ENCODE measurements at places on chromosomes 1 and 21.
A peak's percentile ranks its signal among the peaks of the same experiment; 100 is the strongest.

DNA sequence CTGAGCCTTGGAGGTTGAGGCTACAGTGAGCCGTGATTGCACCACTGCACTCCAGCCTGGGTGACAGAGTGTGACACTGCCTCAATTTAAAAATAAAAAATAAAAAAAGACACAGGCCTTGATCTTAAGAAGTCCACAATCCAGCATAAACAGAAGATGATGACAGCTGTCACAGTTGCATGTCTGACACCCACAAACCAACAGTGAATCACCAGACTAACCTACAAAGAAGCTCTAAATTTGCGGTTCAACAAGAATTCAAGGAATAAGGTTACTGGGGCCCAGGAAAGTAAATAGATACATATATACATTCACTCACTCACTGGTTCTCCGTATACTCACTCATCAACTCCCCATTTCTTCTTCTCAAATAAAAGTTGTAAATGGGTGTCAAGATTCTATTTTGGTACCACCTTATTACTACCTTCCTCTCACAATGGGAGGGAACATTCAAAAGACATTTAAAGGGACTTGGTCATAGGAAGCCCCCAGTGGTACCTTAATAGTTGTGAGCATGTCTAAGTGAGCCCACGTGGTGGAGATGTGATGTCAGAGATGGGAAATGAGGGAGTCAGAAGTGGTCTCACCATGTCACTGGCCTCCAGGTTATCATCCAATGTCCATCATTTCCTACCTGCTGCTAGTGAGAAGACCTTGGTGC is 66.9 kb upstream of the PRDX6 start:
- DNase-seq: no peak

GRCh38 chr1:201732351-201732750 is 96.6 kb upstream of the IPO9 start:
- no peak for DNase-seq

DNA sequence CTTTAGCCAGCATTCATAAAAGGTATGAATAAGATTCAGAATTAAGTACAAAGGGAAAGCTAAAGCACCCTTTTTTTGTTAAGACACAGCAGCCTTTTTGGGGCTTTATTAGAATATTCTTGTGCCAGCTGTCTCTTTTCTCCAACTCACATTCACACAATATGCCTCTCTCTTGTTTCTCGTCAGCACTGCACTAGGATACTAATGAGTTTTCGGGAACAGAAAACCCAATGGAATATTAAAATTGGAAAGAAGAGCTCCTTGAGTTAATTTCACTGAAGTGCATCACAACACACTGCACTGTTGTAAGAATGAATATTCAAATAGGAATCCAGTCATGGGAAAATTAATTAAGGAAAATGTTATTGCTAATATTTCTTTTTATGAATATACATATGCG is 410.4 kb upstream of the BEND5 start:
- no peak for DNase-seq

DNA sequence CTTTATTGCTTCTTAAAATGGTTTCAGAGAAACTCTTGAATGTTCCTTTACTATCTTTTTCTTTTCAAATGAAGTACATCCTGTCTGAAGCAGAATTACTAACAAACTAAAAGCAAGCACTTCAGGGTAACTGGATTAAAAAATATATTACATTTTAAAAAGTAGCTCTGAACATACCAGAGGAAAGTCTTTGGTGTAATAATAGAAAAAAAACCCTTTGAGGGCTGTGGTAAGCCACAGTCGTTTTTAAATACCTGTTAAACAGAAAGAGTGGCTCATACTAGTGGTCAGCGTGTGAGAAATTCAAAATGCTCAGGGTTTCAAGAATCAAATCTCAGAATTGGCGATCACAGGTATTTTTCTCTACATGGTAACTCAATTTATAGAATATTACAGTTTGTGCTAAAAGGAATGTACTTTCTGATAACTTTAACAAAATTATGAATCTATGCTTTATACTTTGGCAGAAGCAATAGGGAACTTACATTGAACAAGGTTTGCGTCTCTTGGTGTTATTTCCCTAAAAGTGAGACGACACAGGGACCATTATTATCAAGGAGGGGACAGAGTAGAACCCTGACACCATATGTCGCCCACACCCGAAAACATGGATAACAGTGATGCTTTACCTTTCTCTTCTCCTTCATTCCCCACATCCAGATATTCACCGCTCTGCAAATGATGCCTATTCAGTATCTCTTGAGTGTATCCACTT is 97.0 kb upstream of the DPH5 start:
- DNase-seq: no peak

GRCh38 chr1:23784846-23785245 is 6.1 kb upstream of the LYPLA2 start:
- no peak for DNase-seq

GRCh38 chr21:41196993-41197392 is 29.0 kb downstream of the BACE2 start:
- DNase-seq: no peak

DNA sequence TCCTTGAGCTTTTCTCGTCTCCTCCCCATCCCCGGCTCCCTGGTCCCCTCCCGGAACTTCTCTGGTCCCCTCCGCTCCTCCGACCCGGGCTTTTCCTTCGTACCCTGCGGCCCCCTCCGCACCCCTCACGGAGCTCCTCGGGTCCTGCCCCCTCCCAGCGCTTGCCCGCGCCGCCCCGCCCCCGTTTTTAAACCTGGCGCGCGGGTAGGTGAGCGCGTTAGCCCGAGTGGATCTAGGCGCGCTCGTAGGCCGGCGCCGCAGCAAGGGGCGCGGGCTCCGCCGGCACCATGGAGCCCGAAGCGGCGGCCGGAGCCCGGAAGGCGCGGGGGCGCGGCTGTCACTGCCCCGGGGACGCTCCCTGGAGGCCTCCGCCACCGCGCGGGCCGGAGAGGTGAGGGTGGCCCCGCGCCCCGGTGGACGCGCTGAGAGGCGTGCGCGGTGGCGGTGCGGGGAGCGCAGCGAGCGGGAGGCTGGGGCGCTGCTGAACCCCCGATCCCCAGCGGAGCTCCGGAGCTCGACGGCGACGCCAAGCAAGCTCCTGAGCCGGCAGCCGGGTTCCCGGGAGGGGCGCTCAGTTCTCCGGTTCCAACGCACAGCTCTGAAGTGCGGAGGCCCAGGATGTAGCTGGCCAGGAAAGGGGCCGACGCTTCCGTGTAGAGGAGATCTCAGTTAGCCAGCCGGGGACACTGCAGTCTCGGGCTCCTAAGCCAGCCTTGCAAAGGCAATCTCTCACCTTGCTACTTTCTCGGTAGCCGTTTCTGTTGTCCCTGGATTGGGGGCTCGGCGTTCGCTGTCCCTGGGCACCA is at the start of gene RIPPLY3:
TSS of gene RIPPLY3 (plus strand) at position 217 of the 806 bp plus-strand sequence. CDS start at position 288, 71 bp downstream.
- DNase-seq: peak; percentile 27

DNA sequence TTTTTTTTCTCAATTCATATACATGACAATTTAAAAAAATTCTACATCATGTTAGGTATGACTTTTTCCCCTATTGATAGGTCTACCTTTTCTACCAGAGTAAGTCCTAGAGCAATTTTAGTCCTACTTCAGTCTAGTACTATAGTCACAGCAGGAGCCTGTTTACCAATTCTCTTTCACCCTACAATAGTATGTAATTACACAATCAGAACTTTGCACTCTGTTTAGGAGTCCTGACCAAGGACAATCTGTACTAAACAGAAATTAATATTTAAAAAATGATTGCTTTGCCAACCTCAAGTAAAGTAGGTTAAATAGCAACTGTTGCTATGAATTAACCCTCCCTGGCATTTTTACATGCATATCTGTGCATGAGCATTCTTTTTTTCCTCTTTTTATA is 810 bp upstream of the CYP4A11 start:
- DNase-seq: no peak

DNA sequence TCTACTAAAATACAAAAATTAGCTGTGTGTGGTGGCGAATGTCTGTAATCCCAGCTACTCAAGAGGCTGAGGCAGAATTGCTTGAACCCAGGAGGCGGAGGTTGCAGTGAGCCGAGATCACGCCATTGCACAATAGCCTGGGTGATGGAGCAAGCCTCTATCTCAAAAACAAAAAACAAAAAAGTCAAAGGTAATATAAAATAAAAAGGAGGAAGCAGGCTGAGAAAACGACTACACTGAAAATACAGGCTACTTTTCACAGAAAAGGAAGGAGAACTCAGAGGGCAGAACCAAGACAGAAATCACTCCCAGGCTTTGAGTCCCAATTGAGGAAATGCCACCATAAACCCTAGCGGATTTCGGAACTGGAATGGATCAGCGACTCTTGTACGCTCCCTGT is 5.9 kb upstream of the A3GALT2 start:
- DNase-seq: no peak

- DNase-seq: peak; percentile 30
Observed at GRCh38 chr1:154863315-154864174, 6.5 kb downstream of the KCNN3 start.

DNA sequence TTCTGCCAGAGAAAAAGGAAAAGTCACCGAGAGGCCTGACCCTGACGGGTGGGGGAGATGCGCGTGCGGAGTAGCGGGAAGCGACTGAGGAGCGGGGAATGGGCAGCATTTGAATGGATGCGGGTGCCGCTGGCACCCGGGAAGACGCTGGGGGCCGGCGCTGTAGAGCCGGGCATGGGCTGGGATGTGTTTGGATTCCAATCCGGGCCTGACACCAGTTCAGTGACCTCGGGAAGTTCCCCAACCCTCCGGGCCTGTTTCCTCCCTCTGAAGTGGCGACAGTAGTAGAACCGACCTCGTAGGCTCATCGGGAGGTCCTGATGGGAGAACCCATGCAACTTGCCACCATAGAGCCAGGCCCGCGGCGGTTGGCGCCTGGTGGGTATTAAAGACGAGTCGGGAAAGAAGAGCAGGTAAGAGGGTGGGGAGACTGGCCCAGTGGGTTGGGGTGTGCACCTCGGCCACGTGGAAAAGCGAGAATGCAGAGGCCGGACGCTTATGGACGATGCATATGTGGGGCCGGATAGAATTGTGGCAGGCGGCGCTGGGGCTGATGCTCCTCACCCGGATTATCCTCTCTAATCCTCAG is 642 bp upstream of the SLC16A1 start:
- peak; percentile 41 for DNase-seq

DNA sequence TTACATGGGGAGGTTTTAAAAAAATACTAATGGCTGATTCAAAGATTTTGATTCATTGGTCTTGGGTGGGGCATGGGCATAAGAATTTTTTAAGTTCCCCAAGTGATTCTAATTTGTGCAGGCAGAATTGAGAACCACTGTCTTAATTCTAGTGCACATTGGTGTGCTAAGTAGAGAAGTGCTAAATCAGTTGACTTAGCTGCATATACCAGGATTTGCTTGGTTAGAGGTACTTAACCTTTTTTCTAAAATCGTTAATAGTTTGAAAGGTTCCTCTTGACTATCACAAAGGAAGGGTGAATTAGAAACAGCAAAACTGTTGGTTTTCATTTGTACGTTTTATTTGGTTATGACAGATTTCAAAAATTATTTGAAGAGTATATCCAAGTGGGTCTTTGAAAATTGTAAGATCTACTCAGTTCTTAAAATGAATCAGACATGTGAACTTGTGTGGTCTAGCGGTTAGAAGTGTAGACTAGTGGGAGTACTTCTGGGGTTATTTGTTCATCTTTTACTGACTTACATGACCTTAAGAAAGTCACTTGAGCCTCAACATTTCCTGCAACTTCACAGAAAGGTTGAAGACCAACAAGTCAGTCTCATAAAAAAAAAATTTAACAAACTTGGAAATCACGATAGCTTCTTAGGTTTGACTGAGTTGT is 66.7 kb downstream of the RPAP2 start:
- no peak for DNase-seq

GRCh38 chr1:165686121-165686970 is 12.0 kb downstream of the ALDH9A1 start:
- no peak for DNase-seq

DNA sequence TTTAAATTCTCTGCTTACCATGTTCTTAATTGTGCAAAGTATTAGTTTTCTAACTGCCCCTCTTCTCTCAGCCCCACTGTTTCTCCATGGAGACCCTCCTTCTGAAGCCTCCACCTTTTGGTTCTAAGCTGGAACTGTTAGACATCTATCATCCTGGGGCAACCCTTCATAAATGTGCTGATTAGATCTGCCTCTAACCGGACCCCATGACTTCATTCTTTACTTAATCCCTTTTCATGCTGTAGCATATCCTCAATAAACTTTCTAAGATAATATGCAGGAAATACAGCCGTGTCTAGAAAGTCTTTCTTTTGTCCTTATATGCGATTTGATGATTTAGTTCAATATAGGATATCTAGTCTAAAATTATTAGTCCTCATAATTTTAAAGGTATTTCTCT is 1020.1 kb downstream of the ADGRL2 start:
- DNase-seq: no peak

DNA sequence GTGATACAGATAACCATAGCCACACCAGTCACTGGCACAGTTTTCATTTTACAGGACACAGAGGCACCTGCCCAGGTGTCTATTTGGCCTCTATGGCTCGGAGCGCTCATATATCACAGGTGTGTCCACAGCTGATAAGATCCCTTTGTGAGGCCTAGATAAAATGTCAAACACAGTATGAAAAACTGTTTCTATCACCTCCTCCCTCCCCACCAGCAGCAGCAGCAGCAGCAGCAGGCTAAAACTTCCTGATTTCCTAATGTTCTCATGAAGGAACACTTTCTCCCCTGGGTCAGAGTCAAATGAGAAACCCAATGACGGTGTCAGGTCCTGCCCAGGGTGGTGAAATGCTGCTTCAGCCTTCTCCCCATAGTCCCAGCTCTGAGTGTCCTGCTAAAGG is 24.4 kb downstream of the ELAPOR1 start:
- no peak for DNase-seq

DNA sequence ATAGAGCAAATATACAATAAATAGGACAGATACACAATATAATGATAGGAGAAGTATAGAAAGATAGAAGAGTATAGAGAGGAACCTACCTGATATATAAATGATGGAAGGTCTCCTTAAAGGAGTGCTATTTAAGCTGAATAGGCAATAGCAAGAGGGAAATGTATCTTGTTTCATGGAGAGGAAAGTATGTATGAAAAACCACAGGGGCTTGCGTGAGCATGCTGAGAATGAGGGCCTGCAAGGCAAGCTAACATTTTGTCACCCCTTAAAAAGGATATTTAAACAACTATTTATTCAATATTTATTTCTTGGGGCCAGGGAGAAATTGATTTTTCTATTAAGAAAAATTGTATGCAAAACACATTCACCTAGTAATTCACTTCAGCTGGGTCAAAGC is 150.9 kb upstream of the ZRANB2 start:
- no peak for DNase-seq

All from stimulated activated CD4-positive, alpha-beta T cell treated with anti-CD3 and anti-CD28 coated beads, Interleukin-4, amount 100 ng/mL, for 1 hour (primary cell).